ENCODE measurements at places on chromosomes 16 and 17.

- no peak for DNase-seq
Measured at GRCh38 chr16:83717308-83717707, 90.5 kb upstream of the HSBP1 start.

DNA sequence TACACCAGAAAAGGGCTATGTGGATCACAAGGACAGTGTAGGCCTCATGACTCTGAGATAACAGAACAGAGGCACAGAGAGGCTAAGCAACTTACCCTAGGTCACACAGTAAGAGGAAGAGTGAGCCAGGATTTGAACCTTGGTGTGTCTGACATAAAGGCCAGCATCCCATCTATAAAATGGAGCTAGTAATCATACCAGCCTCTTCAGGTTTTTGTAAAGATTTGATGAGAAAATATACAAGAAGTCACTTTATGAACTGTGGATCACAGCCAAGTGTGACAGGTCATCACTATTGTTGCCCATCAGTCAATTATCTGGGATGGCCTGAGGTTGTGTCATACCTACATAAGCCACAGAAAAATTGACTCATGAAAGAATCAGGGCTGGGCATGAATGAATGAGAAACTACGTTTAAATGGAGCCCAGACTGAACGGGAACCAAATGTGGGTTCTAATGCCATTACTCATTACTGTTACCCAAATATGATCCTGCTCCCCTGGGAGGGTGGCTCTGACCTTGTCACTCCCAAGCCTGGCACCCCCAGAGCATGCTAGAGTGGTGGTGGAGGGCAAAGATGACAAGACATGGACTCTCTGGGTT lies 21.0 kb downstream of the FBXO39 start:
- no peak for DNase-seq

GRCh38 chr17:51231999-51232398 lies 27.9 kb downstream of the MBTD1 start:
- DNase-seq: no peak

- no peak for DNase-seq
Measured at GRCh38 chr16:57809276-57810196, 7.2 kb upstream of the KIFC3 start.

DNA sequence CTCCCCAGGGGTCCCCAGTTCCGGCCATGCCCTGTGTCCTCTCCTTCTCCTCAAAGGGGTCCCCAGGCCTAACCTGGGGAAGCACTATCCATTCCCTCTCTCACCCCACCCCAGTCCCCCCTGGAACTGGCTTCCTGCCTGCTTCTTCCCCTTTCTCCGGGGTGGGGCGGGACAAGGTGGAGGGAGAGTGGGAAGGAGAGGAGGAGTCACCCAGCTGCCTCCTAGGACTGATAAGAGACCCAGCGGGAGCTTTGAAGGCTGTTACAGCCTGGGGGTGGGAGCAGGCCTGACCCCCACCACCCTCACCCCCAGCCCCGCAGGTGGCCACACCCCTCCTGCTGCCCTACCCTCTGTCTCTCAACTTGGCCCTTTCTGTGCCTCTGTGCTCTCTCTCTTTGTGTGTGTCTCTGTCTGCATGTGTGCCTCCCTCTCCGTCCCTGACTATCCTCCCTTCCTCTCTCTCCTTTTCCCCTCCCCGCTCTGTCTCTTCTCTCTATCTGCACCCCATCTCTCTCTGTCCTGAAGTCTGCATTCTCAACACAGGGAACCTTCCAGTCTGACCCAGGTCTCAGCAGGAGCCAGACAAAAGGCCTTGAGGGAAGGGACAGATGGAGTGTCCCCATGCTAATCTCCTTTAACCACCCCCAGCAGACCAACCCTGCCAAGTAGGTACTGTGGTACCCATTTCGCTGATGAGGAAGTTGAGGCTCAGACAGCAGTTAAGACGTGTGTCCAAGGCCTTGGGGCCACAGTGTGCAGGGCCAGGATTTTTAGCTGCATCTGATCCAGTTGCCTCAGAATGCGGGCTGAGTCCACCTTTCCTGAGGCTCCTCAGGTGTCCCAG lies 66.1 kb downstream of the RAB11FIP4 start:
- no peak for DNase-seq

DNA sequence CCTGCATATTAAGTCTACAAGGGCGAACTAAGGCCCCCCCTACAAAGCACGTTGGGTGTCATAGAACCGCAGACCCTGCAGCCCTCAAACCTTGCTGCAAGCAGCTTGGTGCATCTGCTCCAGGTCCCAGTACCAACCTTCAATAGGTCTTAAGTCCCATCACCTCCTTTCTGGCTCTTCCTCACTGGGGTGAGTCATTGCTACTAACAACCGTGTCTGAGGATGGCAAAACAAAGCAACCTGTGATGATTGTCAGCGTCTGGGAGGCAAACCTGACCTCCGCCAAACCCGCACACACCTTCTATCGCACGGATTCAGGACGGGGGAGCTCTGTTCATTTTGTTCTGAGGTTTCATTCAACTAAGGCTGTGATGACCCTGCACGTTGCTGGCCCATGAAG lies 138.9 kb downstream of the SLC39A11 start:
- no peak for DNase-seq

GRCh38 chr17:37527249-37527851 lies 37.7 kb downstream of the DUSP14 start:
- peak; percentile 25 for DNase-seq

DNA sequence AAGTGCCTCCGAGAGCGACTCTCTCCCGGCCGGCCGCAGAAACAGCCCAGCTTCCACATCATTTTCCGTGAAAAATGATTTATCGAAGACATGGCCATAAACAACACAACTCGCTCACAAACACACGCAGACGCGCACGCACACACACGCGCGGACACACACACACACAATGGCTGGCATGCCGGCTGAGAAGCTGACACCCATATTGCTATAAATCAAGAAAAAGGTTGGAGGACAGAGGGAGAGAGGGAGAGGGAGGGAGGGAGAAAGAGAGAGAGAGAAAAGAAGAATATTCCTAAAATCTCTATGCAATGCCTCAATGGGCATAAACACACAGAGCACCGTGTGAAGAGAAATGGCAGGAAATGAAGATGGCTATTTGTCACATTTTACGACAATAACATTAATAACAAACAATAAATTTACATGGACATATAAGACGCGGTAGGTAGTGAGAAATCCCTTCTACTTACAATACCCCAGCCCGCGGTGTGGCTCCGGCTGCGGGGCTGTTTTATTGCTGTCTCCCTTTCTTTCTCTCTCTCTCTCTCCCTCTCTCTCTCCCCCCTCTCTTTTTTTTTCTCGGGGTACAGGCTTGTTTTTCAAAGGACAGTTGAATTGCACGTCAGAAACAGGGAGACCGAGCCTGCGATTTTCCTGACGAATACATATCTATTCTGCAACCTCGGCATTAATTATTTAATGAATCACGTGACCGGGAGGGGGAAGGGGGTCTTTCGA lies 9.5 kb downstream of the HOXB4 start:
- DNase-seq: no peak

GRCh38 chr16:85173146-85173980 lies 61.1 kb upstream of the CIBAR2 start:
- no peak for DNase-seq

DNA sequence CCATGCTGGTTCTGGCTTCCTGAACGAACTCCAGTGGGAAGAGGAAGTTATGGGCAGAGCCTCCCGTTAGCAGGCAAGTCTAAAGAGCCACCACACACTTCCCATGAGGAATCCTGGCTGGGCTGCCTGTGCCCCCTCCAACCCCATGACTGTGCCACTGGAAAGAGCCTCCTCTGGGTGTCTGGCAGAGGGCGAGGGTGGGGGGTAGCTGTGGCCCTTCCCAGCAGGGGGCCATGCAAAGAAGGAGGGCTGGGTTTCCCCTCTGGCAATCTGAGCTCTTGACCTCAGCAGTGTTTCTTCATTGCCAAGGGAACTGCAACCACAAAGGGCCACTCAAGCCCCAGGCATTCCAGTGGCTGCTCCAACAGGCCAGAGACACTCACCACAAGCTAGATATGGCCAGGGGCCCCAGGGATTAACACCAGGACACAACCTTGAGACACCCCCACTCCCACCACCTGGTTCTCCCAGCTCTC lies 1.7 kb upstream of the RRAD start:
- peak; percentile 35 for DNase-seq

DNA sequence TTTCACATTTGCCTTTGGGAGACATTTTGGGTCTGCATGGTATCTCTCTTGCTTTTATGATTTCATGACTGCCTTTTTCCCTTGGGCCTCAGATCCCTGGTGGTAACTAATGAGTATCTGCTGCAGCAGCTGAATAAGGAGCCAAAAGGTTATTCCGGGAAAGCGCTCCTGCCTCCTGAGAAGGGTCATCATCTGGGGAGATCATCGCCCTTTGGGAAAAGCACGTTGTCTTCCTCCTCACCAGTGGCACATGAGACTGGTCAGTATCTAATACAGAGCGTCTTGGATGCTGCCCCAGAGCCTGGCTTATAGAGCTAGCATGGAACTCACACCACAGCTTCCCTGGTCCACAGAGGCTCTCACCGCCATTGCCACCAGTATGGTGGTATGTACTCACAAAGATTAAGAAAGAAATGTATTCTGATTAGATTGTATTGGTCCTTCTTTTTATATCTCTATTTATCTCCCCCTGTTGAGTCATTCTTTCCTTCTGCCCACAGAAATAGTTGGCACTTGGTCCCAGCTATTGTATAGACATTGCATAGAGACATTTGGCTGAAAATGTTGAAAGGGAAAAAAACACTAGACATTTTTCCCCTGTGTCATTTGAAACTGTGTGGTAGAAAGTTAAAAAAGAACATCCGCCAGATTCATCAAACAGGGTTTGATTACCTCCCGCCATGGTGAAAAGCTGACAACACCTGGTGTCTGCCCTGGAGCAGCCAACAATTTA lies 8.4 kb downstream of the TPPP3 start:
- no peak for DNase-seq

GRCh38 chr17:57814421-57814820 lies 35.4 kb downstream of the MRPS23 start:
- no peak for DNase-seq

DNA sequence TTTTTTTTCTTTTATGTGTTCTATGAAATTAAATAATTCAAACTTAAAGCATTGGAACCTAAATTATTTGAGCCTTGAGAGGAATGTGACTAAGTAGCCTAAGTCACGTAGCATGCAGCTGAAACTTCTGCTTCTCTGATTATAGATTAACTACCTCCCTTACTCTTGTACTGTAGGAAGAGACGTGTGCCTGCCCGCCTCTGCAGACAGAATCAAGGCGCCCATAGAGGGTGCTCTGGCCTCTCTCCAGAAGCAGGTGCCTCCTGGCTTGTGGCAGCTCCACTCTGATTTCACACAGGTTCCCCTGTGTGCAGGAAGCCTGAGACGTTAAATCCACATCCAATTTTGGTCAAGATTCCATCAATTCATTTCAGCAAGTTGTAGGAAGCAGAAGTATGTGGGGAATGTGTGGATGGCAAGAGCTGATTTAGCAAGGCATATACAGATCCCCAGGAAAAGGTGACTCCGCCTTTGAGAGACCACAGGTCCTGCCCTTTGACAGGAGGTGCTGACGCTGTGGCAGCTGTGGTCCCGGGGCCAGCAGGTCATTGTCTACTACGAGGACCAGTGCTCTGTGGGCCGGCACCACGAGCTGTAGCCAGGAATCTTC lies 1418.8 kb downstream of the CDH11 start:
- no peak for DNase-seq

- DNase-seq: no peak
Measured at GRCh38 chr17:61556224-61557188, 34.5 kb downstream of the NACA2 start.

DNA sequence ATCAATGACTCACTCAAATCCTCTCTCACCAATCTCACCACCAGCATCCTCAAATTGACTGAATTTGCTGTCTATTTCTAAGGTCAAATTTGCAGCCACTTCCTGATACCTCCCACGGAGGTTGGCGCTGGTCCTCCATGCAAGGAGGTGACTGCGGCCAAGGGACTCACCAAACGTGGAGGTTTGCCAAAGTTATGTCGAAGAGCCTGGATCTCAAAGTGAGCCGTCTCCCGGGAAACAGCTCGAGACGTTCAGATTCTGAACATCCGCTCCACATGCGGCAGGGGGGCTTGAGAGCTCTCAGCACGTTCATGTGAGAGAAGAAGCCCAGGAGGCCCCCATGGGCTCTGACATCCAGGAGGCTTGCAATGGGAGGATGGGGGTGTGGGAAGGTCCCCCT lies 22.6 kb downstream of the LGALS3BP start:
- DNase-seq: no peak

DNA sequence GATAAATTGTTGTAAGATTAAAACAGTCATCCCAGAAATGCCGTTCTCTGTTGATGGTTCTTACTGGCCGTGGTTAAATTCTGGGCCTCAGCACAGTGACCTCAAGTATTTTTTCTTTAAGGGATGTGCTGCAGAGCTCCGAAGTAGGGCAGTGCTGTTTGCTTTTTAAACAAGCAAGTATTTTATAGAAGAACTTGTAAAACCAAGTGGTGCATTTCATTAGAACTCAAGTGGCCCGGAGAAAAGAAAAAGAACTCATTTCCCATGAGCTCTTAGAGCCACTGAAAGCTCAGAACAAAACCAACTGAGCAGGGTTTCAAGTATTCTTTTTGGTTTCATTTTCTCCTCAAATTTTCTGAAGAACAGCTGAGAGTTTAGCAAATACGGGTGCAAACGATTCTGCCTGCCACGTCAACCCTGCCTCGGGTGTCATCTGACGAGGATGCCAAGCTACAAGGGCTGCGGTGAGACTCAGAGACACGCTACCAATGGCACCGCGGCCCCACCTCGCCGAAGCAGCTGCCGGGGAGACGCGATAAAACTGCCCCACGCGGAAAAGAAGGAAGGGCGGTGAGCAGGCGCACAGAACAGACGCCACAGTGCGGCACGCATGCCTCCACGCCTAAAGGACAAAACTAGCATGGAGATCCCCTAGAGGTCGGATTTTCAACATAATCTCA lies 6.3 kb downstream of the LMF1 start:
- DNase-seq: no peak

DNA sequence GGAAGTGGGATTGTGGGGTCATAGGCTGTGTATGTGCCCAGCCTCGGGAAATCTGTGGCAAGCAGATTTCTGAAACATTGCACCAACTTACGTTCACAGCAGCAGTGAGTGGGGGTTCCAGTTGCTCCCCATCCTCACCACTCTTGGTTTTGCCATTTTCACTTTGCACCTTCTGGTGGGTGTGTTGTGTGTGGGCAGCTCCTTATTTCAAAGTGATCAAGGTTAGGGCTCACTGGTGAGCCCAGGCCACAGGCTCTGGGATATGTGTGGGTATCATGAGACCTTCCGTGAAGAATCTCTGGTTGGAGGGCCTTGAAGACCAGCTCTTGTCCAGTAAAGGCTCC lies 29.5 kb upstream of the PRM1 start:
- DNase-seq: no peak

DNA sequence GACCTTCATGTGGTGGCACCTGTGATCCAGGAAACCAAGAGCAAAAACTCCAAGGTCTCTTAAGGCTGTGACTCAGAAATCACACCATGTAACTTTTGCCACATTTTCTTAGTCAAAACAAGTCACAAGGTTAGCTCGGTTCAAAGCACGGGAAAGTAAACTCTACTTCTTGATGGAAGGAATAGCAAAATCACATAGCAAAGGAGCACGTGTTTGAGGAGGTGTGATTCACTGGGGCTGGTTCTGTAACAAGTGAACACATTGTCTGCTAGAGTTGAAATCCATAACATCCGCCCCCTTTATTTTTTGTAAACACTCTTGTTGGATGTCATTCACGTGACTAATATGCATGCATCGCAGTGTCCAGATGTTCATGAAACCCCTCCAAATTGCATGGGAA lies 415.0 kb upstream of the MAF start:
- DNase-seq: no peak
